ENCODE measurements at places on chromosomes 4 and X. TPM values are rescaled to one million over a fixed set of nuclear protein-coding genes. Genes with fewer than 3 reads are reported as not detected.

CT45A1 gene
- total RNA-seq = not detected

ZMAT1 gene
- 1.6 TPM for total RNA-seq

MAML3 gene
- total RNA-seq = not detected

LONRF3 gene
- total RNA-seq = not detected

IGSF1 gene
- total RNA-seq = 0.14 TPM

EPHA5 gene
- 0.24 TPM for total RNA-seq

PDHA2 gene
- not detected for total RNA-seq

ARHGAP36 gene
- not detected for total RNA-seq

HTN3 gene
- not detected for total RNA-seq

H2BW1 gene
- not detected for total RNA-seq

PAGE1 gene
- total RNA-seq = not detected

EDA2R gene
- 5.8 TPM for total RNA-seq

PAK3 gene
- total RNA-seq = not detected

GAGE10 gene
- total RNA-seq = not detected

SPOCK3 gene
- not detected for total RNA-seq

RGS12 gene
- total RNA-seq = 14.4 TPM
